ENCODE measurements at places on chromosomes 12 and 14. TPM values are rescaled to one million over a fixed set of nuclear protein-coding genes. Genes with fewer than 3 reads are reported as not detected.

- no peak overlapping the region for H3K27ac ChIP-seq
- H3K4me3 ChIP-seq: no peak overlapping the region
- no peaks in the 10 kb centered on the region for H3K36me3 ChIP-seq
- H3K4me1 ChIP-seq: no peaks in the 10 kb centered on the region
These were observed 1.4 kb upstream of the APOBEC1 start for GRCh38 chr12:7667125-7667524.

Gene EML5
- total RNA-seq: 0.39 TPM

DNA sequence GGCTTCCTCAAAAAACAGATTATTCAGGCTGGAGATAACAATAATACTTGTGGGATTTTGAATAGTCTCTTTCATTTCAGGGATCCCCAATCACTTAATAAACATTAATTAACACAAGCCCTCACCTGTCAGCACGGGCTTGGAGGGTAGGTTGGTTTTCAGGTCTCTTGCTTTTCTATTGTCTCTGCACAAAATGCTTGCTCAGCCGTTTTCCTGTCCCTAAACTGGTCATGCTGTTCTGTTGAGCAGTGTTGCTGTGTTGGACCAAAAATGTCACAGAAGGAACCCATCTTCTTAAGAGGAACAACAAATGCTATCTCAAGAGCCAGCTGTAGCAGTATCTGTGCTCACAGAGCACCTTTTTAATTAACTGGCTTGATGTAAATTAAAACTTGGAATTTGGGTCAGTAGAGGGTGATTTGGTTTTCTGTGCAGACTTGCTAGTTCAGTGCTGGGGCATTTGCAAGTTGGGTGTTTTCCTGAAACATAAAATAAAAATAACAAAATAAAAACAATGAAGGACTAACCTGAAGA, 231.8 kb upstream of the CRY1 start:
- H3K27me3 ChIP-seq: no peaks in the 10 kb centered on the region
- peaks cover 9% of the 10 kb centered on the region for H3K36me3 ChIP-seq
- no peak overlapping the region for H3K4me3 ChIP-seq
- no peak overlapping the region for H3K27ac ChIP-seq
- DNase-seq: no peak
- peaks cover 83% of the 10 kb centered on the region for H3K4me1 ChIP-seq

DNA sequence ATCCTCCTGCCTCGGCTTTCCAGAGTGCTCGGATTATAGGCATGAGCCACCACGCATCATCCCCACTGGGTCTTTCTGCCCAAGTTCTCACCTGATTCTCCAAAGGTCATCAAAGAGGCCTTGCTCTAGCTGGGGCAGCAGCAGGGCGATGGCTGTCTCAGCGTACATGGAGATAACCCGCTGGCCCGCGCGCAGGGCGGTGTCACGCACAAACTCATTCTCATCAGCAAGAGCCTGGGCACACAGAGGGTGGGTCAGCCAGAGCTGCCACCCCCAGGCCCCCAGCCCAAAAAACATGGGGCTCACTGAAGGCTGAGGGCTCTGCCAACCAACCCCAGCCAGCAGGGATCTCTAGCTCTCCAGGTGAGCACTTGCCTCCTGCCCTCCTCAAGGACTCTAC, 27.7 kb upstream of the RAB35 start:
- H3K27ac ChIP-seq: no peak overlapping the region
- no peak for DNase-seq
- no peaks in the 10 kb centered on the region for H3K27me3 ChIP-seq

DNA sequence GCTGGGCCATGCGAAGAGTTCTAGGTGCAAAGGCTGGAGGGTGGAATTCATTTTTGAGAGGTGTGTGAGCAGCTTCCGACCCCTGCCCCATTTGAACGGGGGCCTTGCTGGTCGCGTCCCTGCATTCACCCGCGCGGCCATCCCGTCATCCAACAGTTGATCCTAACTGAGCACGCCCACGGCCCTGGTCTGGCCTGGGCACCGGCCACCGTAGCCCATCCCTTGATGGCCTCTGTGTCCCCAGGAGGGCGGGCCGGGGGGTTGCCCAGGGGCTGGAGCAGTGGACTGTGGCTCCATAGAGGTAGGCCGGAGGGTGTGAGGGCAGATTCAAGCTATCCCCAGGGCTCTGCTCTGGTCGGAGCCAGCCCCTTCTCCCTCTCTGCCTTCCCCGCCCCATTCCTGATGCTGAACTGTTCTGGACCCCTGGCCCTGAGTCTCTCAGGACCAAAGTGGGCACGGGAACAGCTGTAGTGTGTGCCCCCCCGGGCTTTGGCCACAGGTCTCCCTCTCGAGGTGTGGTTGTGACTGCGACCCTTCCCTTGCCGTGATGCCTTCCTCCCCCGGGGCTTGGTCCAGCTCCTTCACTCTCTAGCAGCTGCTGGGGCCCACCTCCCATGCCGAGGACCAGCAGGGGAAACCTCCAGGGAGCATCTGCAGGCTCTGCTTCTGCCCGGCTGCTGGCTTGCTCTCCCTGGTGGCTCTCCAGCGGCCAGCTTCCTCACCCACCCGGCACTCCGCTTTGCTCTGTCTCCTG, 9.1 kb downstream of the MEG3 start:
- H3K27me3 ChIP-seq: no peaks in the 10 kb centered on the region
- H3K27ac ChIP-seq: no peak overlapping the region
- DNase-seq: no peak
- no peaks in the 10 kb centered on the region for H3K36me3 ChIP-seq
- no peak overlapping the region for H3K4me3 ChIP-seq

Gene POMT2
- 23.4 TPM for total RNA-seq

- H3K4me3 ChIP-seq: no peak overlapping the region
- H3K4me1 ChIP-seq: peaks cover 39% of the 10 kb centered on the region
- no peak for DNase-seq
- no peak overlapping the region for H3K27ac ChIP-seq
These were observed 24.2 kb upstream of the FOXN3 start for GRCh38 chr14:89440986-89441909.

GRCh38 chr14:44928793-44929192, 33.0 kb downstream of the KLHL28 start:
- peaks cover 4% of the 10 kb centered on the region for H3K4me1 ChIP-seq
- no peak overlapping the region for H3K27ac ChIP-seq
- no peak overlapping the region for H3K4me3 ChIP-seq
- peaks cover 16% of the 10 kb centered on the region for H3K36me3 ChIP-seq

DNA sequence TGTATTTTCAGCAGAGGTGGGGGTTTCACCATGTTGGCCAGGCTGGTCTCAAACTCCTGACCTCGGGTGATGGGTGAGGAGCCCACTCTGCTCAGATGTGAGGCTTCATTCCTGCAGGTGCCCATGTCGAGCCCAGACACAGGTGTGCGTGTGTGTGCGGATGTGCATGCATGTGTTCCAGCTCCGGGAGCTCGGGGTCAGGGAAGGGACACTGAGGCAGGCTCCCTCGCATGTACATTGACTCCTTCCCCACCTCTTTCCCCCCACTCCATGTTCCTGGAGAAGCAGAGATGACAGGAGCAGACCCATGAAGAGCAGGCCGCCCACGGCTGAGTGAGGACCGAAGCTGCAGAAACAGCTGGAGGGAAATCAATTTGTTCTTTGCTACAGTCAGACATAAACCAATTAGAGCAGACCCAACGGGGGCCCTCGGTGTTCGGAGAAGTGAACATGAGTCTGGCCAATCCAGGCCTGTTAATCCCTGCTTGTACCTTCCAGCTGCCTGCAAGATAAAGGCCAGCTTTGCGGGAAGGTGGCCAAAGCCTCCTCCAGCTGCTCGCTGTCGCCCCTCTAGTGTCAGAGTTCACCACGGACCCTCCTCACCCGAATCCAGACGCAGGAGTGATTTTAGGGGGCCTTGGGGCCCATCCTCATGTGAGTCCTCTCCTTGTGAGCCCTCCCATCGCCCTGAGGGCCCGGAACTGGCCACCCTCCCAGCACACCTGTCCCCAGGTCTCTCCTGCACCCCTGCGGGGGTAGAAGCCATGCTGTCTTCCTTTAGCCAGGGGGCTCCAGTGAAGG, 321.0 kb upstream of the RTL1 start:
- peaks cover 4% of the 10 kb centered on the region for H3K4me1 ChIP-seq
- H3K36me3 ChIP-seq: no peaks in the 10 kb centered on the region
- no peak overlapping the region for H3K4me3 ChIP-seq
- no peak overlapping the region for H3K27ac ChIP-seq
- no peak for DNase-seq
- no peaks in the 10 kb centered on the region for H3K27me3 ChIP-seq
